T47D (cell line): ENCODE measurements at places on chromosomes 7 and 10.

DNA sequence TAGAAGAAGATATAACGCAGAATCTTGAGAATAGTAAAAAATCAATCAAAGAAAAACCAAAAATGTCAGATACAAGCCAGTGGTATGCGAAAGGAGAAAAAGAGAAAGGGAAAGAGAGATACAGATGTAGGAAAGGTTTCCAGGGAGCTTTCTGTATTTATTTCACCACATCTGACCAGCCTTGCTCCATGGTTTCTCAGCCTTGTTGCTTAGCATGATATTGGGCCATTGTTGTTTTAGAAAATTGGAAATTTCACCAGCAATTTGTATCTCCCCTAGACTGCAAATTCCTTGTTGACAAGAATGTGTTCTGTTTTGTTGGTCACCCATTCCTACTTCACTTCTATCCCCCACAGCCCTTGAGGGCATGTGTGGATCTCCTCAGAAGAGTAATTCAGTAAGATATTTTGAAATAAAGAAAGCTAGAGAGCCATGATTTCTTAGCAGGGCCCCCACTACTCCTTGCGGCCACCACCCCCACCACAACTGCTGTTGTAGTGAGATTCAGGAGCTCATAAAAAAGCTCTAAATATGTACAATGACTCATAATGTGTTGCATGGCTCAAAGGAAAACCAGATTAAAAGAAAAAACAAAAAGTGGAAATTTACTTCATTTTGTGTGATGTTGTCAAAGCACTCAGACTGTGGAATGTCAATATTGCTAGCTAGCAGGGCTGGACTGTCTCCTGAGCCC is 138.7 kb downstream of the CHRM2 start:
- DNase-seq = no peak

DNA sequence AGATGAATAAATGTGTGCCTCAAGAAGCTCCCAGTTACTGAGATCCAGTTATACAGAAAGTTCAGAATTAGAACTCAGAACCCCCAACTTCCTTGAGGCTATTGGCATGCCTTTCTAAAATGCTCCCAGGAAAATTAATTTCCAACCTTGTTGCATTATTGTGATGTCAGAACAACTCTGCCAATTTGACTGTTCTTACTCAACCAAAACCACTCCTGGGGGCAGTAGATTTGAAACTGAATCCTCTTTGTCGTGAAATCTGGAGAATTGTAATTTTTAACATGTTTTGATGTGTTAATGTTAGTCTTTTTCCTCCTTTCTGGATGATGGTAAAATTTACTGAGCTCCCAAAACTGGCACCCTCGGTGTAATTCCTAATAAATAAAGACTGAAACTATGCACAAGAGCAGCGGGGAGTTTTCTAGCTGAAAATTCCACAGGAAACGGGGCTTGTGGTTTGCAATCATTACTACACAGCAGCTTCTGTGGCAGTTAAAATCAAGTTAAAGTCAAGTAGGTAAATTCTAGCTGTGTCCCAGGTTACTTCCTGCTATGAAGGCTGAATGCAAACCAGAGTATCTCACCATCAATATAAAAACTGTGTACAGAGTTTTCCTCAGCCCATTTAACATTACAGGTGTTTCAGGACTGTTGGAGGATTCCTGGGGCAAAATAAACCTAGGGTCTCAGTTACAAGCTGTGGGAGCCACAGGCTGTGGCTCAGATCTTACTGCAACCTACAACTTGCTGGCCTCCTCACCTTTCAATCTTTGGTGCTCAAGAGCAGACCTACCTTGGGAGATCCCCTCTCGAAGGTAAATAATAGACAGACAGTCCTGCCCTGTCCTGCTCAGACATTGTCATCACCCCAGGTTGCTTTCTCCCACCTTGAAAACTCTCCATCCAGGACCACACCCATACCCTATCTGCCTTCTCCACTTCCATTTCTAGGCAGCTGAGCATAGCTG is 156.3 kb upstream of the KMT2E start:
- no peak for DNase-seq

GRCh38 chr10:14723052-14723689 is 51.5 kb downstream of the FAM107B start:
- DNase-seq = no peak

DNA sequence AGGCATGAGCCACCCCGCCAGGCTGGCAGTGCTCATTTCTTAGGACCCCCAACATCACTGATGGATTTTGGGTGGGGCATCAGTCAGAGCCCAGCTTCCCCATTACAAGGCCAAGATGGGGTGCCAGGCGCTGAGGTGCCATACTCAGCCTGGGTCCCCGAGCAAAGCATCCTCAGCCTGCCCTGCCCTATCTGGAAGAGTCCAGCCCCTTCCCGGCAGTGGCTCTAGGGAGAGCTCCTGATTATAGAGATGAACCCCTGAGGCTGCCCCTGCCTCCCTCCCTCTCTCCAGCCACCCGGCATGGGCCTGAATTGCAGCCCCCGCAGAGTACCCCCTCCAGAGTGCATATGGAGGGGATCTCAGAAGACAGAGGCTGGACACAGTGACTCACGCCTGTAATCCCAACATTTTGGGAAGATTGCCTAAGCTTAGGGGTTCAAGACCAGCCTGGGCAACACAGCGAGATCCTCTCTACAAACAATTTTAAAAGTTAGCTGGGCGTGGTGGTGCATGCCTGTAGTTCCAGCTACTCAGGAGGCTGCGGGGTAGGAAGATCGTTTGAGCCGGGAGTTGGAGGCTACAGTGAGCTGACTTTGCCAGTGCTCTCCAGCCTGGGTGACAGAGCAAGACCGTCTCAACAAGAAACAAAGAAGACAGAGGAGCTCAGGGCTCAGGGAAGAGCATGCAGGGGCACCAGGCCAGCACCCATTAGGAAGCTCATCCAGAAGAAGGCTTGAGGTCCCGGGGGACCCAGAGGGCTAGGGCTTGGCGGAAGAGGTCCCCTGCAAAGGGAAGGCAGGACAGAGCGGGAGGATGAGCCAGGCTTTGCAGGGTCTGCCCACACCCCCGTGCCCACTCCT is 13.3 kb downstream of the LAT2 start:
- no peak for DNase-seq

- DNase-seq = no peak
These were observed 2.2 kb downstream of the SMC3 start for GRCh38 chr10:110569736-110570135.

DNA sequence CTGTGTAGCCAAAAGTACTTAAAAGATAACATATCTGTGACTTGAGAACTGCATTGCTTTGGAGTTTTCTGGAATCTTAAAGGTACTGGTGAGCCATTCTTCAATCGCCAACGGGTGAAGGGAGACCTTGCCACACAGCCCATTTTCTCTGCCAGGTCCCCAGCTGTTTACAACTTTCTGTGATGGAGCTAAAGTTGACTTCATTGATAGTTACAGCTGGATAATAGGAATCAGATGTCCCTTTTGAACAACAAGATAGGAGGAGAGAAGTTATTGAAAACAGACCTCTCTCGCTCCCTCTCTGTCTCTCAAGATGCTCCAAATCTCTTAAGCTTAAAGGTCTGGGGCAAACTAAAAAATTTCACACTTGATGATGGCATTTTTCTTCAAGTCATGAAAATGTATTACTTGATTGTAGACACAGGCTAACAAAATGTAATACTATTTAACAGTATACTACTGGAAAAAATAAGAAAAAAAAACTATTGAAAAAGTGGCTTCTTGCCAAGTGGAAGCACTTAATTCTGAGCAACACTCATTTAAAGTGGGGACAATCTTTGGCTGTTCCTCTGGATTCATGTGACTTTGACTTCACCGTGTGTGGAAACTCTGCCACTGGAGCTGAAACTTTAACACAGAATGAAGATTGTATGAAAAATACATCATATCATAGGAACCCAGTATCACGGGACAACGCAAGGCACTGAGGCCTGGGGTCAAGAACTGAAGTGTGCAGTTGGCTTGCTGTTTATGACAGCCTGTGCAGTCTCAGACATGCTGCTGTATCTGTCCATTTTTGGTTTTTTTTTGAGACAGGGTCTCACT is 78.4 kb upstream of the AFAP1L2 start:
- DNase-seq = no peak
